Thoracic aorta (tissue), 2 donors: ENCODE measurements at places on chromosomes 2 and 18. TPM values are rescaled to one million over a fixed set of nuclear protein-coding genes. Genes with fewer than 3 reads are reported as not detected.

Gene IL36G
- not detected for total RNA-seq

- no peak for DNase-seq
- H3K4me1 ChIP-seq = no peaks in the 10 kb centered on the region
- no peaks in the 10 kb centered on the region for H3K27me3 ChIP-seq
- no peaks in the 10 kb centered on the region for H3K36me3 ChIP-seq
- H3K27ac ChIP-seq = no peak overlapping the region
Measured at GRCh38 chr2:151379169-151379568, 21.8 kb downstream of the TNFAIP6 start.

DNA sequence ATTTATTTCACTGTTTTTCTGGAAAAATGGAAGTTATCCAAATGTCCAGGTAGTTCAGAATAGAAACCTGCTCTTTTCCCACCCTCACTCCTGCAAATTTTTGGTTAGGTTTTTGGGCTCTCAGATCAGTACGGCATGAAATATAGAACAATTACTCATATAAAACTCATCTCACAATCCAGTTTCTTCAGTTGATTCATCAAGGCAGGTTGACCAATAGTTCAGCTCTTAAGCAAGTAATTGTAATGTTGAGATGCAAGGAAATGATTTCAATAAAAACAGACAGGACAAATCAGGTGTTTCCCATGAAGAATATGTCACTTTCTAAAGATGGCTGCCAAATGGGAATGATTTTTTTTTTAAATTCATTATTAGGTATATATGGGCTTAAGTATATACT, 2.0 kb downstream of the RAB27B start:
- no peaks in the 10 kb centered on the region for H3K27me3 ChIP-seq
- no peaks in the 10 kb centered on the region for H3K36me3 ChIP-seq
- H3K4me1 ChIP-seq = no peaks in the 10 kb centered on the region
- no peak overlapping the region for H3K4me3 ChIP-seq

GRCh38 chr2:74025971-74026612, 41.4 kb downstream of the TET3 start:
- no peaks in the 10 kb centered on the region for H3K36me3 ChIP-seq
- no peaks in the 10 kb centered on the region for H3K4me1 ChIP-seq
- H3K27me3 ChIP-seq = no peaks in the 10 kb centered on the region
- DNase-seq = no peak
- no peak overlapping the region for H3K27ac ChIP-seq

DNA sequence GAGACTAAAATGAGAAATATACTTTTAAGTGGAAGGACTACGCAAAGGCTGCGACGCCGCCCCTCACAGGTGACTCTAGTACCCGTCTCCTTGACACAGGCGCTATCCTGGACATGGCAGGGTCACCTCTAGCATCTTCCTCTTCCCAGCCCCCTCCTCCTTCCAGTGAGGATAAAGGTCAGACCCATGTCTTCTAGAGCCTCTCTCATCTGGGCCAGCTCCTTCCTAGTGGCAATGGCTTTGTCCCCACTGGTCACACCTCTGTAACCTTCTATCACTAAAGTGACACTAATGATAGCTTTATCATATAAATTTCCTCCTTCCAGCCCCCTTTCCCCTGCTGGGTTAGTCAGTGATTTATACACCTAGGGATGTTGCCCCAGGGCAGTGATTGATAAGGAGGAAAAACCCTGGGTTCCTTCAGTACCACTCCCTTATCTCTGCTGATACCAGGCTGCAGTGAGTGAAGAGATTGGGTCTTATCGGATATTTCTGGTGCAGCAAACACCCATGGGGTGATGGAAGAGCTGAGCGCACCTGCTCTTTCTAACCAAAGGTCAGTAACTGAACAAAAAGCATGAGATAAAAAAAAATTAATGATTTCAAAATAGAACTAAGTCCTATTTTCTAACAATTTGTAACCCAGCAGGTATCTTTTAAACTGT, 62.0 kb upstream of the FZD5 start:
- no peak for DNase-seq
- no peak overlapping the region for H3K27ac ChIP-seq
- H3K36me3 ChIP-seq = no peaks in the 10 kb centered on the region
- peaks cover 4% of the 10 kb centered on the region for H3K4me1 ChIP-seq

DNA sequence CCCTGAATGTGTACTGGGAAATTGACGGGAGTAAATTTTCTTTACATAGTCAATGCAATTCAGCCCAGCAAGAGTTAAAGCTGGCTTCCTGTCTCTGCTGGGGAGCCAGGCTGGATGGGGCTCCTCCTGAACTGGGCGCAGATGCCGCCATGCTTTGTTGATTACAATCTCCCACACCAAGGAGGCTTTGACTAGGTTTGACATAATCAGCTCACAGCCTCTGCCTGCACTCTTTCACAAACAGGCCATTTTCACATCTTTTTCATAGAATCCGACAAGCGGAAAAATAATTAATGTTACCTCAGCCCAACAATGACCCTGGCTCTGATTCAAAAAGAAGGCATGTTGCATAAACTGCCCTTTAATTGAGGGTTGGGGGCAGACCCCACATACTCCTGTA, 54.3 kb downstream of the FOXI3 start:
- no peak overlapping the region for H3K4me3 ChIP-seq
- no peaks in the 10 kb centered on the region for H3K27me3 ChIP-seq
- no peak for DNase-seq
- H3K36me3 ChIP-seq = no peaks in the 10 kb centered on the region
- H3K27ac ChIP-seq = no peak overlapping the region
- no peaks in the 10 kb centered on the region for H3K4me1 ChIP-seq

- H3K36me3 ChIP-seq = no peaks in the 10 kb centered on the region
- no peaks in the 10 kb centered on the region for H3K27me3 ChIP-seq
- H3K4me3 ChIP-seq = no peak overlapping the region
- no peak overlapping the region for H3K27ac ChIP-seq
Measured at GRCh38 chr2:160721089-160722040, 227.8 kb upstream of the RBMS1 start.
